Endothelial cell of umbilical vein (primary cell): ENCODE measurements at places on chromosomes 11 and 22. TPM values are rescaled to one million over a fixed set of nuclear protein-coding genes. Genes with fewer than 3 reads are reported as not detected.

ZNF215 gene
- 2.9 and 6.0 TPM in 2 replicates for total RNA-seq

TMEM191B gene
- 1.9 TPM in 1 of 2 replicates, not detected in the other for total RNA-seq

LYVE1 gene
- total RNA-seq = 1.5 and 7.6 TPM in 2 replicates

NLRP6 gene
- total RNA-seq = not detected in 2 replicates

DYNC2H1 gene
- 4.2 and 5.7 TPM in 2 replicates for total RNA-seq

ELMOD1 gene
- total RNA-seq = 0.53 and 2.4 TPM in 2 replicates

PTPN5 gene
- total RNA-seq = not detected in 2 replicates

C11orf87 gene
- not detected in 2 replicates for total RNA-seq

VSTM5 gene
- total RNA-seq = not detected in 2 replicates

GGT5 gene
- 35.1 and 45.9 TPM in 2 replicates for total RNA-seq
